ENCODE measurements at places on chromosomes 4 and X.

GRCh38 chr4:142582340-142582739, 263.8 kb downstream of the INPP4B start:
- DNase-seq = no peak

DNA sequence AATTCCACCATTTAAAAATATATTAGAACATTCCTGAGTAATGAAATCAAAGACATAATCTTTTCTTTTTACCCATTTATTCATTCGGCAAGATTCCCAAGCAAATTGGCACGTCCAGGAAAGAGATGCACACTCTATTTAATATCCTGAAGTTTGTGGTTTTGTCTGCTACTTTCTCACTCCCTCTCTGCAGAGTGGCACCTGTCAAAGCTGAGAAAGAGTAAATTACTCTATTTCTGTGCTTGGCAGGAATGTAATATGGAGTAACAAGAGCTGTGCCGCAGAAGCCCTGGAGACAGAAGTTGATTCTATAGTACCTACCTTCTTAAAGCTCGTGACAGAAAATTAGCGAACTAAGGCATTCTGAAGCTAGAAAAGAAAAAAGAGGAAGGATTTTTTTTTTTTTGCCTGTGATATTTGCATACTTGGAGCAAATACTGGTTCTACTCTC, 5.5 kb downstream of the GSTCD start:
- no peak for DNase-seq

DNA sequence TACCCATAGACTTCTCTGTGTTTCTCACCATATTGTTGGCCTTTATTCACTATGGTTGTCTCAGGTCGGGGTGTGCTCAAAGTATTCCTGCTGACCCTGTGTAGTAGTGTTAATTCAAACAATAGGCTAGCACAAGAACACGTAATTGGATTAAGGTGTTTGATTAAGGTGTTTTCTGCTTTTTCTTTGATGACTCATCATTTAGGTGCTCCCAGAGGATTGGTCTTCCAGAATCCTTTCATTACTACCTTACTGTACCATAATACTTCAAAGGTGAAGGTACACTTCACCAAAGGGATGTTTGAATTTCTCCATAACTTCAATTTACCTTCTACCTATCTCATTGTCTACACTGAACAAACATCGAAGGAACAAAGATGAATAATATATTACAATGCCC, 121.7 kb upstream of the CCDC160 start:
- DNase-seq = no peak

DNA sequence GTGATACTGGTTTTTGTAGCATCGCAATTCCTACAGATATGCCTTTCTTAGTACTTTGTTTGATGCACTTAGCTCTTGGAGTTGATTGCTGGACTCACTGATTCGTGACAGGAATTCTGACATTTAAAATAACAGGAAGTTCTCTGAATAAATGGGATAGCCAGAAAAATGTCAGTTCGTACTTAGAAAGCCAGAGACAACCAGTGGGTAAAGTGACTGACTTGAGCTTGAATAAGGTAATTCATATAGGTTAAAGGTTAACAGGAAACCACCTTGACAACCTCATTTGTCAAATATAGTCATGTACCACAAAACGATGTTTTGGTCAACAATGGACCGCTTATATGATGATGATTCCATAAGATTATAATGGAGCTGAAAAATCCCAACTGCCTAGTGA, 181.4 kb downstream of the RPA4 start:
- DNase-seq = no peak

GRCh38 chr4:81502564-81502963, 30.9 kb upstream of the RASGEF1B start:
- no peak for DNase-seq

GRCh38 chr4:121156822-121157769, 7.0 kb downstream of the TNIP3 start:
- peak; percentile 79 for DNase-seq

GRCh38 chr4:171024720-171025303, 788.4 kb upstream of the GALNTL6 start:
- DNase-seq = no peak

DNA sequence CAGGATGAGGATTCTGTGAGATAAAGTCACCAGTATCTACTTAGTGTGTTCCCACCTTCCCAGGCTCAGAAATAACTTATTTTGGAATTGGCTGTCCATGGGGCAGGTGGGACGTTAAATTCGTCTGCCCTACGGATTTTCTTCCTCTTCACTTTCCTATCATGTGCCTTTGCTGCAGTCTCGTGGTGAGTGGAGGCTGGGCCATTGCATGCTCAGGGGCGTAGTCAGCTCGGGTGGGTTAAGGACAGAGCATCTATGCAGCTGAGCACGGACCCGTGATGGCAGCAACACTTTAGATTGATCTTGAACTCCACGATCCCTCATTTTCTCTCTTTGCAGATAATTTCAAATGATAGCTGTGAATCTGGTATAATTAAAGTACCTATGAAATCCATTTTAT, 51.5 kb downstream of the CLDN22 start:
- DNase-seq = no peak

- no peak for DNase-seq
Measured at GRCh38 chrX:136143711-136144110, 3.6 kb upstream of the FHL1 start.

DNA sequence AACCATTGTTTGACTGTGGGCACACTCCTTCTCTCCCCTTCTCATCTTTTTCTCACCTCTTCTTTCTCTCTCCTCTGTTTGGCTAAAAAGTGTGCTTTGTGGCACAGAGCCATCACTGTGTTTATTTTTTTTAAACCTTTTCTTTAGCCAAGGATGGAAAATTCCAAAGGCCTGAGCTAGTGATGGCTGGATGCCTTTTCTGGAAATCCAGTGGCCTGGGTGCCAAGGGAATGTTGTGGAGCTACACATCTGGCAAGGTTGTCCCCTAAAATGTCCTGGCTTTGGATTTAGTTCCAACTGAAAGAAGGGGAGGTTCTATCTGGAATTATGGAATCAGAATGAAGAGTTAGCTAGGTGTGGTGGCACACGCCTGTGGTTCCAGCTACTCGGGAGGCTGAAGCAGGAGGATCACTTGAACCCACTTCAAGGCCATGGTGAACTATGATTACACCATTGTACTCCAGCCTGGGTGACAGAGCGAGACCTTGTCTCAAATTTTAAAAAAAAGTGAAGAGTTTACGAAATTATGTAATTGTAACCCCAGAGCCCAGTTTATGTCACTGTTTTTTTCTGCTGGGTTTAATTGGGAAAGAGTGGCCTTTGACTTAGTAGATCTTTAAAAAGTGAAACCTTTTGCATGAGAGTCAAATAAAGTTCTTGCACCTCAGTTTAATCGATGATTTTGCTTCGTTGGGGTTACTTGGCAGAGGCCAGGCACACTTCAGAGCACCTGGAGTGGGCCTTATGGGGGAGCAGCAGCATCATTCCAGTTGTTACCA, 17.7 kb downstream of the DOCK11 start:
- DNase-seq = no peak

GRCh38 chr4:111501946-111502345, 643.3 kb upstream of the FAM241A start:
- no peak for DNase-seq

DNA sequence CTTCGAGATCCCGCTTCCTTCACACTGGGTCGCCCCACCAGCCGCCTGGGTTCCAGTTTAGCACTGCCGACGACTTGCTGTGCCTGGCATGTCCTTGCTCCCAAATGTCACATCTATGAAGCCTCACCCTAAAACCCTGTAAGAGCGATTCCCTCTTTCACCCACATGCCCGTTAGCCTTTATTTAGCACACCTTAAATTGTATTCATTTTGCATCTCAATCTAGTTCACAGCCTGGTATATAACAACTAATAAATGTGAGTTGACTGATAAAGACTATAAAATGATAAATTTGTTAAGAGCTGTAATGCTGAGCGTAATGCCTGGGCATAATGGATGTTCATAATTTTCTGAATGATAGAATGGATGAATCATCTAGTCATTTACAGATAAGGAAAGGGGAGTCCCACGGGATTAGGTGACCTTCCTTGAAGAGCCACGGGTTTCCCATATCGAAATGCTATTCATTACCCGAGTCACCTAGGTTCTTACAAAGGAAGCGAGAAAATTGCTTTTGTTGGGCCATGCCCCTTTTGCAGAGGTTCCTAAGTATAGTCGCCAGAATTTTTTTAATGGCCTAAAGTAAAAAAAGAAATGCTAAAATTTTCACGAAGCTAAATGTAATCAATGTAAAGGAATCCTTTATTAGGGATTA, 1.1 kb upstream of the AP1S2 start:
- no peak for DNase-seq

- no peak for DNase-seq
Measured at GRCh38 chrX:10783451-10783995, 163.1 kb upstream of the MID1 start.

- no peak for DNase-seq
Measured at GRCh38 chrX:71534773-71535544, 2.1 kb downstream of the OGT start.

GRCh38 chr4:97819294-97819693, 324.0 kb downstream of the STPG2 start:
- no peak for DNase-seq

DNA sequence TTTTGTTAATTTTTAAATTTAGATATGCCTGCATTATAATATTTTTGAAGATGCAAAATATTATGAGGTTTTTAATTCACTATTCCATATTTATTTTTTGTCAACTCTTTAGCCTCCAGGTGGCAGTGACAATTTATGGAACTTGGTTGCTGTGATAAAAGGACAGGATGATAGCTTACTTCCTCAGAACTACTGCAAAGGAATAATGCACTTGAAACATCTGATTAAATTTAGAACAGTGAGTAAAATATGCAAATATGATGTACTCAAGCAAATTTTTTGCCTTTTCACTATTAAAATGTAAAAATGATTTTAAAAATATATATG, 45.1 kb downstream of the SPATA4 start:
- DNase-seq = no peak

DNA sequence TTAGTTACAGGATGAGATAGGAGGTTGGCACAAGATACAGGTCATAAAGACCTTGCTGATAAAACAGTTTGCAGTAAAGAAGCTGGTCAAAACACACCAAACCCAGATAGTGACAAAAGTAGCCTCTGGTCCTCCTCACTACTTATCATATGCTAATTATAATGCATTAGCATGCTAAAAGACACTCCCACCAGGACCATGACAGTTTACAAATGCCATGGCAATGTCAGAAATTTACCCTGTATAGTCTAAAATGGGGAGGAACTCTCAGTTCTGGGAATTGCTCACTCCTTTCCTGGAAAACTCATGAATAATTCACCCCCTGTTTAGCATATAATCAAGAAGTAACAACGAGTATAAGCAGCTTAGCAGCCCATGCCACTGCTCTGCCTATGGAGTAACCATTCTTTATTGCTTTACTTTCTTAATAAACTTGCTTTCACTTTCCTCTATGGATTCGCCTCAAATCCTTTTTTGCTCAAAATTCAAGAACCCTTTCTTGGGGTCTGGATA, 1254.4 kb downstream of the PCDH7 start:
- DNase-seq = no peak

DNA sequence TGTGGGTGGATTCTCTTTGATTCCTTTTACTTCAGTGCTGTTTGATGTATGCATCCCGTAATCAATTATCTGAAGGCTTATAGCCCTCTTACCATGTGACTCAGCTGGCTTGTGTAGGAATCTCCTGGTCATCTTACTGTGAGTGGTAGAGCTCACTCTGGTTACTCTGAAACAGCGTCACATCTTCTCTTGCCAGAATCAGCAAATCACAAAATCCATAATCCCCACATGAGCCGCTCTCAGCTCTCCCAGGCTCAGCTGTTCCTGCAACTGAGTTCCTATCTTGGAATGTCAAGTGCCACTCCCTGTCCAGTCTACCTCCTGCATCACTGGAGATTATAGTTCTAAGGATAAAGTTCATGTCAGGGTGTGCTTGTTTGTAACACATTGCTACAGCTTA, 278.0 kb downstream of the FBXO8 start:
- DNase-seq = no peak

DNA sequence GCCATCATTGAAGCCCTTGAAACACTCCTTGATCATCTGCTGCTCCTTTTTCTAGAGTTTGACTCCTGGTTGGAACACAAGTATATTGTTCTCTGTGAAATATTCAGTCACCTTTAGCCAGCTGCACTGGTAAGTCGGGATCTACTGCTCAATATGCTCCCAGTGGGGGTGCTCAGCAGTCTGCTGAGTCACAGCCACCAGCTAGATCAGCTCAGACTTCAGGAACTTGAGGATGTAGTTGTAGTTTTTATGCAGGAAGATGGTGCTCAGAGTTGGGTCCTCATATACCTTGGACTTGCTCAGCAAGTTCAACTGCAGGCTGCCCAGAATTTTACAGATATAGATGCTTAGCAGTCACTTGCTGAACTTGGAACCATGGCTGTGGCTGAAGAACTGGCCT, 202.5 kb upstream of the RPL34 start:
- no peak for DNase-seq

DNA sequence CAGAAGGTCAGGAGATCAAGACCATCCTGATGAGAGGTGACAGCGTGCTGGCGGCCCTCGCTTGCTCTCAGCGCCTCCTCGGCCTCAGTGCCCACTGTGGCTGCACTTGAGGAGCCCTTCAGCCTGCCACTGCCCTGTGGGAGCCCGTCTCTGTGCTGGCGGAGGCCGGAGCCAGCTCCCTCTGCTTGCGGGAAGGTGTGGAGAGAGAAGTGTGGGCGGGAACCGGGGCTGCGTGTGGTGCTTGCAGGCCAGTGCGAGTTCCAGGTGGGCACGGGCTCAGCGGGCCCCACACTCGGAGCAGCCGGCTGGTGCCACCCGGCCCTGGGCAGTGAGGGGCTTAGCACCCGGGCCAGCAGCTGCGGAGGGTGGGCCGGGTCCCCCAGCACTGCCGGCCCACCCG, 286.9 kb downstream of the RAPGEF2 start:
- DNase-seq = no peak

GRCh38 chrX:55135171-55135570, 46.4 kb downstream of the PAGE2 start:
- peak; percentile 25 for DNase-seq

GRCh38 chr4:87317527-87317926, 5.2 kb downstream of the HSD17B13 start:
- no peak for DNase-seq

DNA sequence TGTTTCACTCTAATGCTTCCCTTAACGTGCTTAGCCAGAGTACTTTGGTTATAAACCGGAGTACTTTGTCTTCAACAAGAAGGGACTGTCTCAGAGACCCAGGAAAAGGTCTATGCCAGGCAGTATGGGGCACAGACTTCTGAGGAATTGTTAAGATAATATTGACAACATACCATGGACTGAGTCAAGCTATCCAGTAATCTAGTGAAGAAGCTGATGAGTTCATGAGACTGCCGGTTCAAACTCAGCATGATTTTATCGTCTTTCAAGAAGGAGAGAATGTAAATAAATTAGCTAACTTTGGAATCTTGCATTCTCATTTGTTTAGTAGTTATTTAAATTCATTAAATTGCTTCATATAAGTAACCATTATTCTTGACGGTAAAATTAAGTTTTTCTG, 546.1 kb downstream of the PPP4R3C start:
- DNase-seq = no peak

GRCh38 chrX:53794181-53794580, 107.7 kb upstream of the HUWE1 start:
- no peak for DNase-seq

Data from nephron progenitor cell (in vitro differentiated cells).